ENCODE measurements at places on chromosomes 3 and 15.

- no peak for DNase-seq
These were observed 32.1 kb downstream of the CYFIP1 start for GRCh38 chr15:22948056-22948455.

DNA sequence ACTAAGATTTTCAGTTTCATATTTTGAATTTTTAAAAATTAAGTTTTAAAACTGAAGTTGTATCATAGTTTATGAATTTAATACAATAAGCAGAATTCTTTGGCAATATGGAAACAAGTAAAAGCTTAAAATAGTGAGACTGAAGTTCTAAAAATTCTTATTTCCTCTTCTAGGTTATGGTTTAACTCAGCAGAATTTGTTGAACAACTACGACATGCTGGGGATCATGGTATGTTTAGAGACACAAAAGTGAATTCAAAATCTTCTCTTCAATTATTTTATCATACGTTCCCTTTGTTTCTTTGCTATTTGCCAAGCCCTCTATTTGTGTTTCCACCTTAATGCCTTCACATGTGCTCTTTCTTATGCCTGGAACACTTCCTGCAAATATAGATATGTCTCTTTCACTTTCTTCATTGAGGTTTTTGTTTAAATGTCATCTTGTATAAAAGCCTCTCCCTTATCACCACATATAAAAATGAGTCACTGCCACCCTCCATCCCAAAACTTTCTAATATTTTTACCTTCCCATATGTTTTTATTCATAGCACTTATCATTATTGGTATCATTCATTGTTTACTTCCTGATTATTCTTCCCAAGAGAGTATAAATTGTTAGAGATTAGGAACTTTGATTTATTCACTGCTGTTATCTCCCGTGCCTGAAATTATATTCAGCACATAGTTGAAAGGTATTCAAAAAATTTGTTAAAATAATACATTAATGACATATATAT, 6.4 kb downstream of the SUCNR1 start:
- DNase-seq, result no peak

DNA sequence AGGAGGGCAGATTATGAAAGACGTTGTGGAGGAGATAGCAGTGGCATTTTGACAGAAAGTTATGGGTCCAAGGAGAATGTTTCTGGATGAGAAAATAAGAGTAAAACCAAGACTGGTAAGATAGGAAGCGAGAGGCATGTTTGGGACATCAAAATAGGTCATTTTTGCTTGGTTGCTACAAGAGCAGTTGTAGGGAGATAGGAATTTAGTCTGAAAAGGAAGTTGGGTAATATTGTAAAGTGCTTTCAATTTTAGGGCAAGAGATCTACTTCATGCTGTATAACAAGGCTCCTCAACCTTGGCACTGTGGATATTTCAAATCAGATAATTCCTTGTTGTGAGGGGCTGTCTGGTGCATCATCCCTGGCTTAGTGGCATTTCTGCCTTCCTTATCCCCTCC, 118.0 kb upstream of the DPH6 start:
- DNase-seq, result no peak

GRCh38 chr15:57686657-57687056, 19.9 kb upstream of the POLR2M start:
- no peak for DNase-seq

DNA sequence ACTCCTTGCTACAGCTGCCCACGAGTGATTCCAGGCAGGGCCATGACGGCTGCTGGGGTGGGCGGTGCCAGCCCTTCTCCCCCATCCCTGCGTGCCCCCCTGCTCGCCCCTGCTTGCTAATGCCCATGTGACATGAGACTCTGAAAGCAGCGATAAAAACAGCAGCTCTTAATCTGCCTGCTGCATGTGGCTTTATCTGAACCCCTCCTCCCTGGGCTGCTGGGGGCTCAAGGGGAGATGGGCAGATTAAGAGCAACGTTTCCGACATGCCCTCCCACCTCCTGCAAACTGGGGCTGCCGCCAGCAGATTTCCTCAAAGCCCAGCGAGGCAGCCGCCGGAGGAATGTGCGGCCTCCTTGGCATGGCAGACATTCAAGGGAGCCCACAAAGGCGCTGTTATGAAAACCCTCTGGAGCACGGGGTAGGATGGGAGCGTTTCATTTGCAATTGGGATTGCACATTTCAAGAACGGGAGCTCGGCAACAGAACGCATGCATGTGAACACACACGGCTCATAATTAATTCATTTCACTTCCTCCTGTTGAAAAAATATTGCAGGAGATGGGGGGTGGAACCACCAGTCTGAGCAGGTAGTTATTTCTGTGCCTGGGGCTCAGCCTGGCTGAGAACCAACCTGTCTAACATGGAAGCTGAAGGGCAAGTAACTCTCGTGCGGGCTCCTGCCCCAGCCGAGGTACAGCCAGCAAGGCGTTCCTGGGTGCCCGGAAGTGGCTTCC, 504.2 kb upstream of the PROK2 start:
- DNase-seq, result no peak

GRCh38 chr3:150761831-150762661, 923 bp downstream of the SIAH2 start:
- peak; percentile 40 for DNase-seq

DNA sequence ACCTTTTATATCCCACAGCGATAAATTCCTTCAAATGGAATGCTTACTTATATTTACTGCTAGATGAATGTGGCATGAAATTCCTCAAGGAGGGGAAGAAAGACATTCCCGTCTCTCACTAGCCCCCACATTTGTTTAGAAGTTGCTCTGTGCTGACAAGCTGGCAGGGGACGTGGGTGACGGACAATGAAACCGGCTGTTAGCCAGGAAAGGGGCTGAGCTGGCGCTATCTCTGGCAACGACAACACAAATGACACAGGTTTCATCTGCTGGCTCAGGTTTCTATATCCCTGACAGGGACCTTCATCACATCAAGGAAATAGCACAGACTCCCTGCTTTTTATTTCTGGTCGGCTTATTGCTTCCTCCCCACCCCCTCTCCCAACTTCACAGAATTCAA, 15.8 kb downstream of the RUVBL1 start:
- peak; percentile 36 for DNase-seq

Data from left ventricle myocardium inferior (tissue), 1 donor.